ENCODE measurements at places on chromosomes 7 and 10.
A peak's percentile ranks its signal among the peaks of the same experiment; 100 is the strongest.

DNA sequence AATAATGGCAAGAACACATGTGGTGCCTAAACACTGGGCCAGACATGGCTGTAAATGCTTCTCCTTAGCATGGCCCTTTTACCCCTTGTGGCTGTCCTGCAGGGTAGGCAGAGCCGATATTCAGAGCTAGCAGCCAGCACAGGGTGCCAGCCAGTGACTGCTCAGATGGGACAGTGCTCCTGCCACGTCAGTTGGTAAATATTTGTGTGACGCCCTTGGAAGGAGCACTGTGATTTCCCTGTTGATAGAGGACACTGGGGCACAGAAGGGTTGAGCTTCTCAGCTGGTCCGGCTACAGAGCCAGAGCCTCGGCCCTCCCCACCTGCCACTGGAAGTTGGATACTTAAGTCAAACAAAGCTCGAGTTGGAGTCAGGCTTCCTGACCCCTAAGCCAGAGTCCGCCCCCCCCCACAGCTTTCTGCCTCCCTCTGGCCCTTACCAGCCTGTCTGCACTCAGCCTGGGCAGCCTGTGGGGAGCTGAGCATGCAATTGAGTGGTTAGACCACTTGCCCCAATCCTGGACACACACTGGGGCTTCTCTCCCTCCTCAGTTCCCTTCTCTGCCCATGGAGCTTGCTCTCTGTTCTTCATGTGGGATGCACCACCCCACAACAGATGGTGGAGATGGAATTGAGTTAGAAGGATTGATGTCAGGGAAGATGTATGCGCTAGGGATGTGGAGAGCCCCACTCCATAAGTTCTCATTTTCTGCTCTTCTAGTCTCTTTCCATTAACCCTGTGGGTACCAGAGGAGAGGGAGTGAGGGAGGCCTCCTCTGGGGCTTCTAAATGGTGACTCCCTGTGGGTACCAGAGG lies 350.8 kb downstream of the PLXNA4 start:
- DNase-seq, result no peak

DNA sequence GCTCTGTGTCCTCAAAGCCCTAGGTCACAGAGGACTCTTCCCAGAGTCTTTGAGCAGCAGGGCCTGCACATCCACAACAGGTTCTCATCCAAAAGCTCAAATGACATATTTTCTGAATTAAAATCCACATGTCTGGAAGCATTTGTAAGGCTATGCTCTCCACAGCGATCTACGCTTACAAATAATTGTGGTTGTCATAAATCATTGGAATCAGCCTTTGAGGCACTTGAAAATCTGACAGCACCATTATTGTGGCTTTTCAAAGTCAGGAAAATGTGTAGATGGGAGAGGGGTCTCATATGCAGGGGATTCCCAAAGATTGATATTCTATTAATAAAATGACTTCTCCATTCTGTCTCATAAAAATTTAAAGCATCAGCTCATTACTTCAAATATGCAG lies 16.3 kb downstream of the GPR26 start:
- DNase-seq, result no peak

- peak; percentile 57 for DNase-seq
These were observed 31.2 kb upstream of the PLEKHA1 start for GRCh38 chr10:122343135-122343800.

DNA sequence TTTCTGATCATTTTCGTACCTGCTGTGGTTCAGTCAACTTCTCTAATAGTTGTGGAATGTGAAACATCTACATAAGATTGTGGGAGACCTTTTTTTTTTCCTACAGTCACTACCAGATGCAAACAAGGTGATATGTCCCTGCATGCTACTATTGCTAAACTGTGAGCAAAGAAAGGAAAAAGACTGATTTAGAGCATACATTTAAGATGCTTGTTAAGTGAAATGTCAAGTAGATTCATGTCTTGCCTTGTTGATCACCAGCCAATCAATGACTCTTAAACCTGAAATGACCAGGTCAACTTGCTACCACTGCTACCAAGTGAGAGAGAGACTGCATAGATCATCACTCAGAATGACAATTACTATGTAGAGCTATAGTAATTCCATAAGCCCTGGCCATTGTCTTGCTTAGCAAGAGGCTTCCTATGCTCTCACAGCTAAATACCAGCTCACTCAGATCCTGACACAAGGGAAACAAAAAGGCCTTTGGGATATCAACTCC lies 84.3 kb upstream of the SKAP2 start:
- no peak for DNase-seq

DNA sequence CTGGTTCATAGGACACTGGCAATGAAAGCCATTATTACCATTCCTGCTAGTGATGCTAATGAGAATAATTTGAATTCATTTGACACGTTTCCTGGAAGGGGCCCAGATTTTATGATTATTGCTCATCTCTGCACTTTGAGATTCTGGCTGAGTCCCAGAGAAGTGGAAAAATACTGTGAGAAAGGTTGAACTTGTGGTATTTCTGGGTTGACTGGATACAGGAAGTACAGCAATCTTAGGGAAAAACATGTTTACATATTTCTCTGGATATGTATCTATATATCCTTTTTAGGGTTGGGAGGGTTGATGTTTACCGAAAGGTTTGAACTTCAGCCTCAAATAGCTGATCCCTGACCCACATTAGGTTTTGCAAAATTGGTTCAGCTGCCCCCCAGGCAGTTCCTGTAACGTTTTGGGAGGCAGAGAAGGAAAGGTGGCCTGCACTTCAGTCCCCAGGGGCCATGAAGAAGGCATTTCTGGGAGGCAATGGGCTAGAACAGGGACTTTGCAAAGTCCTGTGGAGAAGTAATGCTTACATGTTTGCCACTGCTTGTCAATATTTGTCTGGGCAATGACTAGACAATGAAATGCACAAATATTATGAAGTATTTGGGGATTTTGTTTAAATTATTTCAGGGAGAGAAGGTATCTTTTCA lies 253.7 kb upstream of the PITRM1 start:
- DNase-seq, result no peak

GRCh38 chr7:19754521-19755116 lies 18.8 kb downstream of the TMEM196 start:
- DNase-seq, result peak; percentile 29

DNA sequence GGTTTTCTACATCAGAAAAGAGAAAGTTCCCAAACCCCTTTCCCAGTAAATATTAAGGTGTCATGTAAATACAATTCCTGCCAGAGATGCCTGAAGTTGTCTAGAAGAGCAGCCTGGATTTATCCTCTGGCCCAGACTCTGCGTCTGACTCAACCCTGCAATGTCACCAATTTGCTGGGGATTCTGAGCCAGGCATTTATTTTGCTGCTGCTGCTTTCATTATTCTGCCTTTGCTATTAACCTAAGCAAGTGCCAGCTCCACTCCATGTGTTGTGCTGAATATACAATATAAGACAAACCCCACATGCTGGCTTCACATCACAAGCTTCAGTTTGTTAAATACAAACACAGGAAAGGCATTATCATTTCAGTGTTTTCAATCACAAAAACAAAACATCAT lies 59.1 kb downstream of the ELAPOR2 start:
- DNase-seq, result no peak

- no peak for DNase-seq
These were observed 38.7 kb upstream of the GSAP start for GRCh38 chr7:77454802-77455201.

- no peak for DNase-seq
These were observed 40.2 kb upstream of the ATP6V0A4 start for GRCh38 chr7:138838166-138838565.

DNA sequence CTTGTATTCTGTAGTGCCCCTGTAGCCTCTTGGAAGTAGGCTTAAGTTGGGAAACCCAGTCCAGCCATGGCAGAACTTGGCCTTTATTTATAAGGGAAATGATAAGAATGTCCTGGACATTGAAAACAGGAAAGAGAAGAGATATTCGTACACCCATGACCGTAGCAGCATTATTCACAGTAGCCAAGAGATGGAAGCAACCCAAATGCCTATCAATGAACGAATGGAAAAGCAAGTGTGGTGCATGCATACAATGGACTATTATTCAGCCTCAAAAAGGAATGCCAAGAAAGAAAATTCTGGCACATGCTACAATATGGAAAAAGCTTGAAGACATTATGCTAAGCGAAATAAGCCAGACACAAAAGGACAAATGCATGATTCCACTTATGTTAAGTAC lies 315.3 kb downstream of the CXCL12 start:
- DNase-seq, result no peak

DNA sequence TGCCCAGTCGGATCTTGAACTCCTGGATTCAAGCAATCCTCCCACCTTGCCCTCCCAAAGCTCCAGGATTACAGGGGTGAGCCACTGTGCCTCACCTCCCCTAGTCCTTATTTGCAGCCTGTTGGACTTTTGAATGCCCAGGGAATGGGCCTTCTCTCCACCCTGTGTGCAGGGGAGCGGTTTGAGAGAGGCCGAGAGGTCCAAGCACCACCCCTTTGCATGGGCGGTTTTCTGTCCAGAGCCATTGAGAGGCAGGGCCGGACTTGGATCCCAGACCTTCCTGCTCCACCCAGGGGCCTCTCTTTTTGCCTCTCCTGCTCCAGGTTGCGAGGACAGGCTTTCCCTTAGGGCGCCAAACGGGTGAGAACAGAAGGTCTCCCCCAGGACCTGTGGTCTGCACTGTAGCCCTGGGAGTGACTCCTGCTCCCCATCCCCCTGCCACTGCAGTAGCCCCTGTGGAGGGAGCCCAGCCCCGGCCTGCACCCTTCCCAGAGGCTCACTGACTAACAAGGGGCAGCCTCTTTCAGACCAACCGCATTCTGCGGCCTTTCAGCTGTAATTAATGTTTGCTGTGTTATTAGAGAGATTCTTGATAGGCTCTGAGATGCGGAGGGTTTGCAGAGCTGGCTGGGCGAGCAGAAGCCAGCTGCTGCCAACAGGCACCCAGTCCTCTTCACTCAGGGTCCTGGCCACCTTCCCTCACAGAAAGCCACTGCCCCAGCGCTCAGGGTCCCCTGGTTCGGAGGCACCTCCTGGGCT lies 57.9 kb downstream of the ELFN1 start:
- DNase-seq, result no peak

DNA sequence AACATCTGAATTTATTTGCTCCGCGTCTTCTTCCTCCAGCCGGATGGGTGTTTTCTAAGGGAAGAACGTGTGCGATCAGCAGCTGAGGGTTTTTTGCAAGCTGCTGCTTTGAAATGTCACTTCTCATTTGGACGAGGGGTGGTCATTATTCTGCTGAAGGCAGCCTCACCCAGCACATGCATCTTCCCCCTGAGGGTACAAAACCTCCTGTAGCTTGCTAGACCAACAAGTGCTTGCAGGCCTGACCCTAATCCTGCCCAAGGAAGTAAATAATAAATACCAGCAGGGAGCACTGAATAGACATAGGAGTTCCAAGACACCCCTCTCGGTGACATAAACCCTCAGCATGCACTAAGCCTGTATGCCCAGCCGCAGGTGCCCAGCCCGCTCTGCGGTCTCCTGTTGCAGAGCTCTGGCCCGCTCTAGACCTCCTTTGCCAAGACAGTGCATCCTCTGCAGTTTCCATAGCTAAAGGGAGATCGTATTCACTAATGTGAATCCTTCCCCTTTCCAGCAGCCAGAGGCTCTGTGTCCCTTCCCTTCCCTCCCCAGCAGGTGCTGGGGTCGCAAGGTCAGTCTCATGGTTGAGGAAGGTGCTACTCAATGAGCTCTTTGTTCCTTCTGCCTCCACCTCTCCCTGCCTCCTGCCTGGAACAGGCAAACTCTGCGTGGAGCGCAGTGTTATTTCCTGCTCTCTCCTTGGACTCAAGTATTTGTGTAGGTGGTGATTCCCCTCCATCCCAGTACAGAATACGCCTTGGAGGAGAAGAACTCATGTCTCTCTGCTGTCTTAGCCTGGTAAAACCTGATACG lies 36.6 kb downstream of the SBDS start:
- no peak for DNase-seq

- DNase-seq, result peak; percentile 75
These were observed 11.5 kb downstream of the GTF2IRD1 start for GRCh38 chr7:74464931-74465886.

DNA sequence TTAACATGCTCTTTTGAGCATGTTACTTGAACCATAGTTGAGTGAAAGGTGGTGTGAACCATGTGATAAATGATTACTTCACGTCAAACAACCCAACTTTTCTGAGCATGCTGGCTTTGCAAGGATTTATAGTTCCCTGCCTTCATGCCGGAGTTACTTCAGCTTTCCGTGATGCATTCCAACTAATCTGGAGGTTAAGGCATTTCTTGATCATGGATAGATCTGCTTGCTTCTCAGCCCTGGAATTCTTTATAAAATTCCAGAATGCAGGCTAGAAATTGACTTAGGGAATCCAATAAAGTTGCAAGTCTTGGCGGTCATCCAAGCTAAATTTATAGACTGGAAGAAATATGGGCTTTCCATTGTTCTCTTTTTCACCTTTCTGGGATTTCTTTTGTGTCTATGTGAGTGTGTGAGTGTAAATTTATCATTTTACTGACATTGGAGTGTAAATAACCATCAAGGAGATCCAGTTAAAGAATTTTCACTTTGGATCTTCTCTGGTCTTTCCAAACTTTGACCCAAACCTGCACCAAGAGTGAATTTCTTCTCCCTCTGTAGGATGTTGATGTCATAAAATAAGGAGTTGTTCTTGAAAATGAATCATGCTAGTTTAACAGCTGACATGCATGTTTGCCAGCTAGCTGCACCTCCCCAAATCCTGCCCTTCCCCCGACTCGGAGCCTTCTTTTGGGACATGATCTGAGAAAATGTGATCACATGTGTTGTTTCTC lies 289.0 kb downstream of the TWIST1 start:
- no peak for DNase-seq

DNA sequence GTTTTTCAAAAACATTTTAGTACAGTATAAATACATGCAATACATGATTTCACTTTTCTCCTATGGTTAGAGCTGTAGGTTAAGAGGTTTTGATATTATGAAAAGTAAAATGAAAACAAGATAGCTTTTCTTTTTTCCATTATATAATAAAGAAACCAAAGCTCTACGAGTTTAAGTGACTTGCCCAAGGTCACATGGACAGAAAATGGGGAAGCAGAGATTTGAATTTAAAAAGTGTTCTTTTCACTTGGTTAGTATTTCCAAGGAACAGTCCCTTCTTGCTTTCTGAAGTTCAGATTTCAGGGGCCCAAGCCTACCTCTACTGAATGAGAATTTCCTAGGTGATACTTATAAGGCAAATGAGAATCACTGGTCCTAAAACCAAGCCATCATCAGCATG lies 13.2 kb upstream of the MAP3K8 start:
- DNase-seq, result no peak

DNA sequence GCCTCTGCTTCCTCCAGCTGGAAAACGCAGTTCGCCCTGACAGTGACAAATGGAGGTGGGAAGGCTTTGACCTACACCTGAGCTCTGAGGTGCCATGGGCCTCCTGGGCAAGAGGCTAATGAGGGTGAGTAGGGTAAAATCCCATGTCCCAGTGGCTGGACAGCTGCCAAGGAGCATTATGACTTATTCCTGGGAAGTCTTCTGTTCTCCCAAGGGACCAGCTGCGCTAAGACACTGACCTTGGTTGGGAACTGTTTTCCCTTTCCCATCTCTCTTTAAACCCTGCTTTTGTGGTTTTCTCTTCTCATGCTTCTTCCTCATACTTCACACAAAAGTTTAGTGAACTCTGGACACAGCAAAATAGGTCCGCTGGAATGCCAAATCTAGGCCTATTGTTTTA lies 72.6 kb downstream of the COPG2 start:
- DNase-seq, result no peak
